ENCODE measurements at places on chromosomes 2 and 18.

GRCh38 chr2:64263315-64263714 lies 119.1 kb upstream of the PELI1 start:
- peak; percentile 25 for DNase-seq

DNA sequence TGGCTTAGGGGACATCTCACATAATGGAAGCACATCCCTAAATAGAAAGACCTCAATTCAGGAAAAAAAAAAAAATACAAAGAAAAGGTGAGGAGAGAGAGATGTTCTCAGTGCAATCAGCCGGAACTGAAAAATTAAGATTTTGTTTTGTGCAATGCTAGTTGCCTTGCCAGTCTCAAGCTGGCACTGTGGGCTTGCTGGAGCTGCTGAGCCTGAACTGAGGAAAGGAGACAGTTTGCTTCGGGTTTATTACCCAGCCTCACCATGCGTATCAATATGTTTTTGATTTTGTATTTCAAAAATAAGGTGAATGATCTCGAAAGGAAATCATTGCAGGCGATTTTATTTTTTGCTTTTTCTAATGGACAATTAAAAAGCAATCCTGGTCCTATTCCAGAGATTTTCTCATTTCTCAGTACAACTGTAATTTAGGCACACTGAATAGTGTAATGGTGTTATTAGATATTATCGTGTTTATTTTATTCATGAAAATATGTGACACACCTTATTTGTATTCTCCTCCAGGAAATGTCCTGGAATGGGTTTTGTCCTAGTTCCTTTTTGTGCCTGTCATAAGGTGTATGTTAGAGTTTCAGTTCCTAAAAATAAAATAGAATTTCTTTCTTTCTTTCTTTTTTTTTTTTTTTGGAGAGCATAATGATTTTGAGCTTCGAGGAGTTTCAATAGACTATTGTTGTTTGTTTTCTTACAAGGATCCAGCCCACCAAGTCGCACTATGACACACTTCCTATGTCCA lies 72.8 kb upstream of the ZEB2 start:
- DNase-seq: no peak

- no peak for DNase-seq
Measured at GRCh38 chr2:4180631-4181030, 477.3 kb downstream of the DCDC2C start.

DNA sequence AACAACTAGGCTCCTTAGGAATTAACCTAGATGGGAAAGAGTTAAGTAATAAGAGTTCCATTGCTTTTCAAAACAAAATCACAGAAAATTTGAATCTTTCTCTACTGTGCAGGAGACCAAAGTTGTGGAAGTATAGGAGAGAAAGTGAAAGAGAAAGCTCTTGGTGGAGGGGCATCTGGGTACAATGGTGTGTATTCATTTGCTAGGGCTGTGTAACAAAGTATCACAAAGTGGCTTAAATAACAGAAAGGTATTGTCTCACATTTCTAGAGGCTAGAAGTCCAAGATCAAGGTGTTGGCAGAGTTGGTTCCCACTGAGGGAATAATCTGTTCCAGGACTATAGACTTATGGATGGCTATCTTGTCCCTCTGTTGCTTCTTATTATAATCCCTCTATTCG lies 50.5 kb upstream of the GORASP2 start:
- DNase-seq: no peak

- DNase-seq: no peak
Measured at GRCh38 chr2:47842846-47843245, 59.9 kb downstream of the MSH6 start.

GRCh38 chr2:29010946-29011345 lies 29.8 kb downstream of the TOGARAM2 start:
- no peak for DNase-seq

GRCh38 chr18:72181241-72181764 lies 362.8 kb downstream of the CBLN2 start:
- no peak for DNase-seq

GRCh38 chr18:29779096-29779495 lies 1263.4 kb downstream of the DSC3 start:
- DNase-seq: no peak

DNA sequence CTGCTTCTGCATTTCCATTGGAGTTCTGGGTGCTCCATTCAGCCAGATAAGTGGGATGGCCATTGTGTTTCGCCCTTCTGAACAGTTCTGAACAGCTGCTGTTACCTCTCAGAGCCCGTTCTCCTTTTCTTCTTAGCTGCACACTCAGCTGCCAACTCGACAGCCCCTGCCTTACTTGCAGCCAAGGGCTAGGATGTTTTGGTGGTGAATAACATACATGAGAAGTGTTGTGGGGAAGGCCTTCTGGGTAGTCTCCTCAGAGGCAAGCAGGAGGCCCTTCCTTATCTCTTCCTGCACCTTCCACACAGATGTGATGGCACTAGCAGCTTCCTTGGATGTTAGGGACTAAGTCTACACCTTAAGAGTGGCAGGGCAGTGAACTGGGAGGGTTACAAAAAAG lies 138.4 kb upstream of the NOSTRIN start:
- no peak for DNase-seq

GRCh38 chr2:3651691-3652648 lies 6.0 kb upstream of the ALLC start:
- DNase-seq: no peak

GRCh38 chr2:134934641-134935040 lies 16.0 kb downstream of the CCNT2 start:
- no peak for DNase-seq

DNA sequence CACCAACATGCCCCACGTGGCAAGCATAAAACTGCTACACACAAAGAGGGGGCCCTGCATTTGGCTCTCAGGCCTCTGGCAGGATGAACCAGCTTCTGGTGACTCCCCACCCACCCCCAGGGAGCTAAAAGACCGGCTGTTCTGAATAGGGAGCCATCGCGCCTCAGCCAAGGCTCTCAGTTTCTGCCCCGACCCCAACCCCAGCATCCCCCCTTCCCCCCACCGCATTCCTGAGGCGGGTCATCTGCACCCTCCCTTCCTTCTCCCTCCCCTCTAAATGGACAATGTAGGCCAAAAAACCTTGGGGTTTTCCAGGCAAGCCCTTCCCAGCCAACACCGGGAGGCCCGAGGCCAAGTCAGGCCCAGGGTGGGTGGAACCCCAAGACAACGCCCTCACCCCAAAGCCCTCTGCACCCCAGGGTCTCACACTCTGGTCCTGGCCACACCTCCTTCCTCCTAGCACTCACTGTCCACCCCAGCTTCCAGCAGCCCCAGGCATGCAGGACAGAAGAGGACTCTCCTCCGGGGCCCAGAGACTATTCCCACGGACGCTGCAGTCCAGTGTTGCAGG lies 5.7 kb downstream of the CYP26B1 start:
- no peak for DNase-seq

- DNase-seq: no peak
Measured at GRCh38 chr2:15832030-15832709, 108.2 kb upstream of the MYCN start.

DNA sequence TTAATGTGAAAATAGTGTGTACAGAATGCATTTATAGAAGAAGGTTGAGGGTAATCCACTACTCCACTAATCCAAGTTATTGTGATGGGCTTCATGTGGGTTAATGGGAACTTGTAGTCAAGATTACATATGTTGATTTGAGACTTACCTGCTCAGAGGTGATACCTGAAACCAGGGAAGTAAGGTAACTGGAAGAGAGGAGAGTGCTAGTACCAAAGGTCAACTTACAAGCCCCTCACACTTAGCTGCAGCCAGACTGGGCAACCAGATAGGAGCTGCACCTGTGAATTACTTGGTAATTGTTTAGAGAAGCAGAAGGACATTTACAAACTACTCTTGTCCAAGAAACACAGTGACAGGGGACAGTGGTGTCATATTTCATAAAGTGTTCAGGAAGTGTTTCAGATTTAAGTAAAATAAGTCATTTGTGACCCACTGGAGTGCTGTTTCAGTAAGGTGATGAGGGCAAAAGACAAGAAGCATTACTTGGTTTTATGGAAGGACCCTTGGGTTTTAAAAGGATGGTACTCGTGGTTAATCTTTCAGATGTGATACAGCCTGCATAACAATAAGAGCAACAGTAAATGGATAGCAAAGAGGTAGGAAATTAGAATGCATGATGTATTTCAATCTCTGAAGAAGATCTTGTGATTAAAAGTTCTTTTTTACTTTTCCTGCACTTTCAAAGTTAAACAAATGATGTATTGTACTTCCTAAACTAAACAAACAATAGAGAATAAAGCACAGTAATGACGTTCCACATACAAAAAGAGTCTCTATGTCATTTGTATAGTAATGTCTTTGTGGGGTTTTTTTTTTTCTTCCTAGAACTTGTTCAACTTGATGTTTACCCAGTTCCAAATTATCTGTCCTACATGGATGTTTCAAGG lies 189.3 kb downstream of the PHLPP1 start:
- no peak for DNase-seq

DNA sequence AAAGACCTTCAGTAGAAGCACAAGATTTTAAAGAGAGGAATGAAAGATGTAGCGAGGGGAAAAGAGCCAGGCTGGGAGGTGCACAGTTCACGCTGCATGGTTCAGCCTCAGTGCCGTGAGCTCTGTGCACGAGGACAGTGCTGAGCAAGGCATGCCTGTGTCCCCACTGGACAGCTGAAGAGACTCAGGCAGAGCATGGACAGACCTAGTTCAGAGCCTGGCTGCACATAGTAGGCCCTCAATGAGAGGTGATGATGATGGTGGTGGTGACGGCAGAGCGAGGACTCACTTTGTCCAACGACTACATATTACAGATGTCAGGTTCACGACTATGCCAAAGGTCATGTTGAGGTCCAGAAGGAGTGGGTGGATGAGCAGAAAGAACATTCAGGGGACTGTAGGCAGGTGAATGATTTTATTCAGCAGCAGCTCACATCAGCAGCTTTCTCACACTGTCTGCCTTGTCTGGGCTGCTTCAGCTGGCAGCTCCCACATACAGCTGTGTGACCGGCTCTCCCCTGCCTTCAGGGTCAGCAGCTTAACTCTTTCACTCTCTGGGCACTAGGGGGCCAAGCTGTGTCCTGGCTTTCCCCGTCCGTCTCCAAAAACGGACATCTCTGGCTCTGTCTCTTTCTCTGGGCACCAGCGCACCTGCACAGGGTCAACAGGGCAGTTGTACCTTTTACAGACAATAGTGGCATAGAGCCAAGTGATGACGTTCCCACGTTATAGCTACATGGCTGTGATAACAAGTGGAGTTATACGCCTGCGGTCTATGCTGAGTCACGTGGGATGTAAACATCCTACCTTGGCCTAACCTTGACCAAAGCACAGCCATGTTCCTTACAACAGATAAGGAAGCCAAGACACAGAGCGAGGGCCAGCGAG lies 128.8 kb upstream of the MSH6 start:
- DNase-seq: no peak

DNA sequence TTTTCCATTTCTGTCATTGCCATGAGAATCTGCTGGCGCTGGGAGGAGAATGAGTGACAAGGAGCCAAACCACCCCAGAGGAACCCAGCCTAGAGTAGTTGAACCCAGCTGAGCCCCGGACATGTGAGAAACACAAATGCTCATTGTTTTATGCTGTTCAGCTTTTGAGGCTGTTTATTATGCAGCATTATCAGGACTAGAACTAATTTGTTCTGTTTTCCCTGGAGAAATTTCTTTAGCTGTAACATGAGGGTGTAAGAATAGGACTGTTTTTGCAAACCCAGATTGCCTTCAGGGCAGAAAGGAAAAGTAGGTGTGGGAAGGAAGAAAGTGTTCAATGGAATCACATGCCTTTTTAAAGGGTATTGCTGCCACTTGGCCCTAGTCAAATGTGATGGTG lies 28.5 kb upstream of the DOCK10 start:
- no peak for DNase-seq

- no peak for DNase-seq
Measured at GRCh38 chr2:47075361-47076125, 79.6 kb downstream of the STPG4 start.

DNA sequence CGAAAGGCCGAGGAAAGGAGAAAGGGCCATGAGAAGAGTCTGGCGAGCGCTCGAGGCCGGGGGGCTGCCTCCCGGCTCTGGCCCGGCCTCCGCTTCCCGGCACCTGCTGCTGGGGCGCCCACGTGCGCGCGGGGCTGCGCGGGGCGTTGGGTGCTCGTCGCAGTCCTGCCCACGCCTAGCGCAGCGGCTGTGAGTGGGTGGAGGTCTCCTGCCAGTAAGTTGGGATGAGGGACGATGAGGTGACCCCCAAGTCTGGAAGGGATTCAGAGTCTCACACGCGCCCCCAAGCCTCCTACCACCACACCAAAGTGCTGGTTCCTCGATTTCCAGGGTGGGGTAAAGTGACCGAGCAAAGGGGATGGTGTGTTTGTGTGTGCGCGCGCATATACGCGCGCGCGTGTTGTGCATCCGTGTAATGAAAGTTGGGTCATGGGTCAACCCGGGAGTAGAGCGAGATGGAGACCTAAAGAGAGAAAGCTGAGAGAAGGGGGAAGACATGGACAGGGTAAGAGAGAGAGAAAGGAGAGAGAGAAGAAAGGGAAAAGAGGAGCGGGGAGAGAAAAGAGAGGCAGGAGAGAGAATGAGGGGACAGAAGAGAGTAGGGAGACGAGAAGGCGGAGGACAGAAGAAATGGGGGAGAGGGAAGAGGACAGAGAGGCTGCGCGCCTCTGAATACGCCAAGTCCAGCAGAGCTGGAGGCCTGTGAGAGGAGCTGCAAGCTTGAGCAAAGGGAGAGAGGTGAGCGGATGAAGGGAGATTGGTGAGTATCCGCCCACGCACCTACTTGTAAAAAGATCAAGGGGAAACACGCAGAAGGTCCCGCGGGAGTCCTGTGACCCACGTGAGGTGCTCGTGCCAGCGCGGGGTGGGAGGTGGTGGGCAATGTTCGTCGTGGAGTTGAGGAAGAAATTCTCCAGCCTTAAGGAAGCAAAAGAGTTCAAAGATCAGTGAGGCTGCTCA lies 1.7 kb upstream of the NETO1 start:
- DNase-seq: no peak

DNA sequence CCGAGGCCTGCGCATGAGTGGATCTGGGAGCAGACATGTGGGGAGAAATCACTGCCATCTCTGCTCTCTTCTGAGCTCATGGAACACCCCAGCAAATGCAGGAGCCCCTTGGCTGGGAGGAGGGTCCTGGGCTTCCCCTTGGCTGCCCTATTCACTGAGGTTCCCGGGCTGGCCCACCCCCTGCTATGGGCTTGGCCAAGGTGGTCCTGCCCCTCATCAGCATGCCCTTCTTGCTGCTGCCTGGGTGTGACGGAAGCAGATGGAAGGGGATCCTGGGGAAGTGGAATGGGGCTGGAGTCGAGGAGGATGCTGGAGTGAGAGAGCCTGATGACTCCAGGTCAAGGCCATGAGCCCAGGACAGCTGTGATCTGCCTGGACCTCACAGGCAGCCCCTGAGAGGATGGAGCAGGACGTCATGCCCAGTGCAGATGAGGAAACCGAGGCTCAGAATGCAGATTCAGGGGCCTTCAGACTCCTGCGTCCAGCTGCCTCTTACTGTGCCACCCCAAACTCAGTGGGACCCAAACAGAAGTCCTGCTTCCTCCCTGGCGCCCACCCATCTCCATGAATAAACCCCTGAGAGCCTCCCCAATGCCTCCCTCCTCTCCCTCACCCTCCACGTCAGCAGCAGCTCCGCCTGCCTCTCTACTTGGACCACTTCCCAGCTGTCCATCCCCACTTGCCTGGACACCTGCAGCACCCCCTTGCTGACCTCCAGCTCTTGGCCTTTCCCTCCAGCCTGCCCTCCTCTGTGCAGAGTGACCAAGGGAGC lies 4.0 kb downstream of the SNED1 start:
- no peak for DNase-seq
